ENCODE measurements at places on chromosomes 4 and X.

- no peak for DNase-seq
Measured at GRCh38 chrX:152601848-152602616, 35.7 kb upstream of the GABRQ start.

DNA sequence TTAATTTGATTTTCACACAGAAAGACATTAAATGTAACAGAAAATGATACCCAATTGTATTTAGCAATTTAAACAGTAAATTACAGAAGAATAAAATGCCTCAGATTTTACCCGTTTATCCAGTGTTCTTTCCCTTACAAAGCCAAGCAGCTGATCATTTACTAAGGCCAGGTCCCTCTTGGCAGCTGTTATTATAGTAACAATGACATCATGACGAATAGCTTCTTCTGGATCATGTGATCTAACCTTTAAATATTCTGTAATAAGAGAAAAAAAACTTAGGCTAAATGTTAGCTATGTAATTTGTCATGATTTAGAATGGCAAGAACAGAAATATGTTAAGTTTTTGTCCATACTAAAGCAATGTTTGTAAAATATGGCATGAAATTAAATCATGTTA, 69.4 kb downstream of the PDS5A start:
- no peak for DNase-seq

DNA sequence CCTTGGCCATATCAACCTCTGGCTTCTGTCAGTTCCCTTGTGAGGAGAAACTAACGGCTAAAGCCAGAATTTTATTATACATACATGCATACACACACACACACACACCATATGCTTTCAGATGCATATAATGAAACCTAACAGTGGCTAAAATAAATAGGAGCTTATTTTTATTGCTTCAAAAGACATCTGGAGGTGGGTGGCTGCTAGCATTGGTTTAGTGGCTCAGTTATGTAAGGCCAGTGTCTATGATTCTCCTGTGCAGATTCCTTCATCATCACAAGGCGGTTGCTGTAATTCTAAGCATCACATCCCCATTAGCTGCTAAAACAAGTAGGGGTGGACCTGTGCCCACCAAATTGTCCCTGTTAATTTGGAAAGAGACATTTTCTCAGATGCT, 110.8 kb downstream of the MAPK10 start:
- DNase-seq, result no peak

DNA sequence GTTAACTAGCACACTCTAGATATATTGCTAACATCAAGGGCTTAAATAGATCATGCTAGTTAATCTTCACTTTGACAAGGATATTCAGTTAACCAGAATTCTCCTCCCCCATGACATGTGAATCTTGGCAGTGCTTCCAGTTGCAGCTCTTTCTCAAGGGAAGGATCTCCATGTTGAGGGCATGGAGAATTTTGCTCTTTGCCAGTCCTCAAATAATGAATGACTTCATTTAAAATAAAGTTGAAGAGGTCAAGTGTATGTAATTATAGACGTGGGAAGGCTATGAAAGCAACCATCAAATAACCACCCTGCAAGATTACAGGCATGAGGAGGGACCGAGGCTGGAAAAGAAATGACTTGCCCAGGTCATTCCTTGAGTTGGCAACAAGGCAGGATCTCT, 87.3 kb upstream of the CPEB2 start:
- DNase-seq, result no peak

DNA sequence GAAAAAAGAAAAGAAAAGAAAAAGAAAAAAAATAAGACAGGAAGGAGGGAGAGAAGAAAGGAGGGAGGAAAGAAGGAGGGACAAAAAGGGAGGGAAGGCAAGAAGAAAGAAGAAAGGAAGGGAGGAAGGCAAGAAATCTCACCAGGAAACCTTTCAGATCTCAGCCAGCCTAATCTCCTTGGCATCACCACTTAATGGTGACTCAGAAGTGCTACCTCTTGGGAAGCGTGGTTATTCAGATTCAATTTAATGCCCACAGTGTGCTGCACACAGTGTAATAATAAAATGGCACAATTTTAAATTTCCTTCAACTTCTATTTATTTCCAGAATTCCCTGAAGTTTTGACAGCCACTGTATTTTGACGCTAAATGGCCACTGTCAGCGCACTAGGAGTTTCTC, 50.3 kb downstream of the DKK2 start:
- DNase-seq, result no peak

DNA sequence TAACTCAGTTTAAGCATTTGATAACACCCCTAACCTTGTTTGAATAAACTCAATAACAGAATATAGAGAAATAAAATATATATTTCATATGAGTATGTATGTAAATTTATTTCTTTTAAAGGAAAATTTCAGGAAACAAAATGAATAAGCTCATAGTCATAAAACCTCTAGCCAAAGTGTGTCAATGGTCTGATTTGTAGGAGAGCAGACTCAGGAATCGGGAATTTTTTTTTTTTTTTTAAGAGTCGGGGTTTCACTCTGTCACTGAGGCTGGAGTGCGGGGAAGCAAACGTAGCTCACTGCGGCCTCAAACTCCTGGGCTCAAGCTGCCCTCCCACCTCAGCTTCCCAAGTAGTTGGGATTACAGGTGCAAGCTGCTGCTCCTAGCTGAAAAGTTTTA, 2.4 kb downstream of the PKD2 start:
- no peak for DNase-seq

DNA sequence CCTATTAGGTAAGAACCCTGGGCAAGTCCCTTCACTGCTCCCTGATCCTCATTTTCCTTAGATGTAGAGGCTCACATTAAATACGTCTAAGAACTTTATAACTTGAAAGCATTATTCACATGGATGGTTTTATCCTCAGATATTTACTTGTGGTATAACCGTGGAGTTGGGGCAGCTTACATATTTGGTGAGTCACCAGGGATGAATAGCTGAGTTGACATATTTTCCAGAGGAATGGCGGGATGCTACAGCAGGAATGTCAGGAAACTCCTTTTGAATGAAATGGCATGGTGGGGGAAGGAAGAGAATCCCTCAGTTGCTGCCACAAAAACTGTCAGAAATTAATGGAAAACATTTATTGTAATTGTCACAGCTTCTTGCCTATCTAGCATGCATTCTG, 165.3 kb upstream of the RPS6KA3 start:
- DNase-seq, result no peak

DNA sequence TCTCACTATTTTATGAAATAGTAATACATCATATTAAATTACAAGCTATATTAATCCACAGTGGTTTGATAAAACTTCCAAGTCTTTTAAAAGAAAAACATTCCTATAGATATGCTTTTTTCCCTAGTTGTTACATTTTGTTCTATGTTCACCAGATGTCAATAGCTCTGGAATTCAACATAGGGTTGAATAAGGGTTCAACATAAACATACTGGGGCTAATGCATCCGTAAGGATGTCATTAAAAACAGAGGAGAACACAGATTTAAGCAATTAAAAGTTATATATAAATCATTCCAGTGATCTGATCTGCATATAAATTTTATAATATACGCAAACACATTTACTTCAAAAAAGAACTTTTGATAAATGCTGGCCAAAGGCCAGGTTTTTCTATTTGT, 32.5 kb downstream of the SULT1B1 start:
- no peak for DNase-seq

DNA sequence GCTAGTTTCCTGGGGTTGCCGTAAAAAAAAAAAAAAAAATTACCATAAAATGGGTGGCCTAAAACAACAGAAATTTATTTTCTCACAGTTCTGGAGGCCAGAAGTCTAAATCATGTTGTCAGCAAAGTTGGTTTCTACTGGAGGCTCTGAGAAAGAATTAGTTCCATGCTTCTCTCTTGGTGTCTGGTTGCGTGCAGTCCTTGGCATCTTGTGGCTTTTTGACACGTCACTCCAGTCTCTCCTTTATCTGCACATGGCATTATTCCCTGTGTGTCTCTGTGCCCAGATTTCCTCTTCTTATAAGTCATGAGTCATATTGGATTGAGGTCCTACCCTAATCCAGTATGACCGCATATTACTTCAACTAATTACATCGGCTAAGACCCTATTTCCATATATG, 38.7 kb downstream of the SPATA4 start:
- no peak for DNase-seq

- DNase-seq, result no peak
Measured at GRCh38 chr4:145888393-145888792, 50.2 kb downstream of the ZNF827 start.

- DNase-seq, result no peak
Measured at GRCh38 chr4:120857312-120857711, 65.2 kb downstream of the PRDM5 start.

DNA sequence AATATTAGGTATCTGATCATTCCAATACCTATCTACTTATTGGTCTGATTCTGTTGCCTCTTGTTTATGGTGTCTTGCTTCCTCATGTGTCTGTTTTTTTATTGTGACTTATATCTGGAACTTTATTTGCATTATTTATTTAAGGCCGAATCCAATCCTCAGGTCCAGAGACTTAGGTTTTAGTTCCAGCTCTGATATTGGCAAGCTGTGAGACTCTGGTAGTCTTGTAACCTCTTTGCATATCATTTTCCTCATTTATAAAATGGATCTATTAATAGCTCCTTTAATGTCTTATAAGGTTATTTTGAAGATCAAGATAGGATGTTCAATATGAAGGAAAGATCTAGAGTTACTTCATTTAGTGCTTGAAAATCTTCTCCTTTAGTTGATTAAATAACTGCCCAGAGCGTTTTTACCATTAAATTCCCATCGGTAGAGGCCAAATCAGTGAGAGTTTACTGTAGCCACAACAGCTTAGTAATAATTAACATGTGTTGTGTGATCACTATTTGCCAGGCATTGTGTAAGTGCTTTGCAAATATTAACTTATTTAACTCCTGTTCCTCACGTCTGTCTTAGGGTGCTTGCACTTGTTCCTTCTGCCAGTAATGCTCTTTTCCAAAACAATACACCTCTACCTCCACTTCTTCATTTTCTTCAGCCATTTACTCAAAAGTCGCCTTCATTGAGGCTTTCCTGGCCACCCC, 82.2 kb downstream of the CC2D2A start:
- DNase-seq, result no peak

DNA sequence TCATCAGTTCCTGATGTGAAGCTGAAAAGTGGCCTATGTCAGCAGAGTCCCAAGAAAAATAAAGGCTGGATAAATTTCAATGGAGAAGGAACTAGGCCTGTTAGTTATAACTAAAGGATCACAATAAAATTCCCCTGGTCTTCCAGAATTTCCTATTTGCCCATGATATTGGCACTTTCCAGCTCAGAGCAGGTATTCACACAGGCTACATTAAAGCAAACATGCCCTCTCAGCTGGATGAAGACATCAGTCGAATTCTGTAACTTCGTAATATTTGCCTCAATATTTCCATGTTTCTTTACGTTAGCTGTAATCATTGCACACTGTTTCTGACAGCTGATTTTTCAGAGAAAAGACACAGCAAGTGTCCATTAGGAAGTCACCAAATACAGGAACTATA, 9.5 kb downstream of the HPGD start:
- DNase-seq, result no peak

GRCh38 chrX:12721042-12721441, 70.2 kb upstream of the PRPS2 start:
- no peak for DNase-seq

DNA sequence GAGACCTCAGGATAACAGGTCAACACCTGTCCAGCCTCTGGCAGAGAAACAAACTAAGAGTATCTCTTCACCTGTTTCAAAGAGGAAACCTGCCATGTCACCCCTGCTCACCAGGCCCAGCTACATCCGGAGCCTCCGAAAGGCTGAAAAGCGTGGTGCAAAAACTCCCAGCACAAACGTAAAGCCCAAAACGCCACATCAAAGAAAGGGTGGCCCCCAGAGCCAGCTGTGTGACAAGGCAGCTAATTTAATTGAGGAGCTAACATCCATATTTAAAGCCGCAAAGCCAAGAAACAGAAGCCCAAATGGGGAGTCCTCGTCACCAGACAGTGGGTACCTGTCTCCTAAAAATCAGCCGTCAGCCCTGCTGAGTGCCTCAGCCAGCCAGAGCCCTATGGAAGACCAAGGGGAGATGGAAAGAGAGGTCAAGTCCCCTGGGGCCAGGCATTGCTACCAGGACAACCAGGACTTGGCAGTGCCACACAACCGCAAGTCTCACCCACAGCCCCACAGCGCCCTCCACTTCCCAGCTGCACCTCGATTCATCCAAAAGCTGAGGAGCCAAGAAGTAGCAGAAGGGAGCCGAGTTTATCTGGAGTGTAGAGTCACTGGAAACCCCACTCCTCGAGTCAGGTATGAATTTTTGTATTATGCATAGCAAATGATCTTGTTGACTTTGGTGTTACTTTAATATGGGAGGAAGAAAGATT, 15.1 kb downstream of the PALLD start:
- no peak for DNase-seq

GRCh38 chrX:13932416-13932815, 97.3 kb downstream of the GEMIN8 start:
- no peak for DNase-seq

- no peak for DNase-seq
Measured at GRCh38 chrX:101677028-101677427, 17.4 kb upstream of the ARMCX2 start.
